GM10248 (cell line): ENCODE measurements at places on chromosomes 12 and 14.

DNA sequence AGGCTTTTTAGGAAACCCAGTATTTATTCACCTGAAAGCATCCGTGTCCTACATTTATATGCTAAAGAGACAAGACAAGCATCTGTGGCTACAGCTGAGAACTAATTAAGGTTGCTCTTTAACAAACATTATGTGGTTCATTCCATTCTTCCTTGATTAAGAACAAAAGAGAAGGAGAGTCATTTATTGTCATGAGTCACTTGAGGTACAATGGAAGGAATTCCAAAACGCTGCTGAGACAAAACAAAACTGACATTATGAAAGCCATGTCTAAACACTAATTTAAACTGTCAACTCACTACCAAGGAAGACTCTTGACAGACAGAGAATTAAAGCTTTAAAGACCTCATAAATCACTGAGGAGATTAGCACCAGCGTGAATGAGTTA is 214.4 kb downstream of the BMP4 start:
- no peak for DNase-seq

GRCh38 chr14:84432676-84433075 is 1097.3 kb upstream of the FLRT2 start:
- no peak for DNase-seq

GRCh38 chr12:1728824-1729223 is 38.0 kb downstream of the ADIPOR2 start:
- no peak for DNase-seq

DNA sequence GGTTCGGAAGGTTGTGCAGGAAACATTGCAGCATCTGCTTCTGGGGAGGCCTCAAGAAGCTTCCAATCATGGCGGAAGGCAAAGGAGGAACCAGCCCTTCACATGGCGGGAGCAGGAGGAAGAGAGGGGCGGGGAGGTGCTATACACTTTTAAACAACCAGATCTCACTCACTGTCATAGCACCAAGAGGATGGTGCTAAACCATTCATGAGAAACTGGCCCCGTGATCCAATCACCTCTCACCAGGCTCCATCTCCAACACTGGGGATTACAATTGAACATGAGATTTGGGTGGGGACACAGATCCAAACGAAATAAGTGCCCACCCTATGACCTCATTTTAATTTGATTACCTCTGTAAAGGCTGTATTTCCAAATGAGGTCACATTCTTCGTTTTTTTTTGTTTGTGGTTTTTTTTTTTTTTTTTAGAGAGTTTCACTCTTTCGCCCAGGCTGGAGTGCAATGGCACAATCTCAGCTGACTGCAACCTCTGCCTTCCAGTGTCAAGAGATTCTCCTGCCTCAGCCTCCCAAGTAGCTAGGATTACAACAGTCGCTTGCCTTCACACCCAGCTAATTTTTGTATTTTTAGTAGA is 11.4 kb upstream of the ORAI1 start:
- no peak for DNase-seq

GRCh38 chr12:124683152-124684124 is 116.0 kb upstream of the NCOR2 start:
- no peak for DNase-seq

DNA sequence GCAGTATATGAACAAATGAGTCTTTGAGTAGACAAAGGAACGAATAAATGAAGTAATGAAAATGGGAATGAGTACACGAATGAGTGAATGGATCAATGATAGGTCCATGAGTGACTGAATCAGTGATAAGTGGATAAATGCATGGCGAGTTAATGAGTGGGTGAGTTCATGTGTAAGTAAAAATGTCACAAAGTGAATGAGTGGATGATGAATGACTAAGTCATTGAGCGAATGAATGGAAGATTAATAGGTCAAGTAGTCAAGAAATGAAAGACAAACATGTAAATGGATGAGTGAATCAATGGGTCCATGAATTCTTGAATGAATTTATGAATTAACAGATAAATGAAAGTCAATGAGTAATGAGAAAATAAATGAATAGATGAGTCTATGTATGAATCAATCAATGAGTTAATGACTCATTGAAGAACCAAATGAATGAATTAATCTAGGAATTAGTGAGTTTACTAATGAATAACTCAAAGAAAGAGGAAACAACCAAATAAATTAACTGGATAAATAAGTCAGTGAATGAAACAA is 97.3 kb upstream of the RTL1 start:
- no peak for DNase-seq

DNA sequence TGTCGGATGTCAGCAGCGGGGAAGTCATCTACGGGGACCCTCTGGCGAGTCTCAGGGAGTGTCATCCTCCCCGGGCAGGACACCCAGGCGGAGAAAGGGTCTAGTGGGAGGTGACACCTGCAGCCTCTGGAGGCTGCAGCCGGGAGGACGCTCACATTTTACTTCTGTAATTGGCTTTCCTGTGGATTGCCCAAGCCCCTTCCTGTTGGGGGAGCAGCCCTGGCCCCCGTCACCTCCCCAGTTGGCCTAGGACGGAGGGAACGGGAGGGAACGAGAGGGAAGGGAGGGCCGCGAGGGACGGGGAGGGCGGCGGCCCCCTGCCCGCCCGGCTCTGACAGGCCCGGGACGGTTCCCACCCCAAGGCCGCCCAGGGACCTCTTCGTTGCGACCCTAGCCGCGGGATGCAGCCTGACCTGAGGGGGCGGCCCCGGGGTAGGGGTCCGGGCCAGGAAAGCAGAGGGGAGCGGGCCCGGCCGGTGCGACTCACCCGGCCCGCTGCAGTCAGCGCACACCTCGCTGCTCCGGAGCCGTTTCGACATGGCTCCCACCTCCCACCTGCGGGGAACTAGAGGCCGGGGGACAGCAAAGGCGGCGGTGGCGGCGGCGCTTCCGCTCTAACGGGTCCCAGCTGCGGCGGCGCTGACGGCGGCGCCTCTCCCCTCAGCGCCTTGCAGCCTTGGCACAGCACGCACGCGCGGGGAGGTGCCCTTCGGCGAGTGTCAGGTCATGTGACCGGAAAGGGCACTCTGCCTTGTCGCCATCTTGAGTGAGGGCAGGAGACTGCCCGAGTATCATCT is at the start of gene GIT2:
TSS of gene GIT2 (minus strand) at position 683 of the 797 bp plus-strand sequence. CDS start at position 539, 144 bp downstream.
- DNase-seq, result peak; percentile 94

- no peak for DNase-seq
These were observed 417.7 kb downstream of the TMEM121 start for GRCh38 chr14:105943973-105944602.

- no peak for DNase-seq
These were observed 198.6 kb upstream of the CAND1 start for GRCh38 chr12:67070604-67071003.

DNA sequence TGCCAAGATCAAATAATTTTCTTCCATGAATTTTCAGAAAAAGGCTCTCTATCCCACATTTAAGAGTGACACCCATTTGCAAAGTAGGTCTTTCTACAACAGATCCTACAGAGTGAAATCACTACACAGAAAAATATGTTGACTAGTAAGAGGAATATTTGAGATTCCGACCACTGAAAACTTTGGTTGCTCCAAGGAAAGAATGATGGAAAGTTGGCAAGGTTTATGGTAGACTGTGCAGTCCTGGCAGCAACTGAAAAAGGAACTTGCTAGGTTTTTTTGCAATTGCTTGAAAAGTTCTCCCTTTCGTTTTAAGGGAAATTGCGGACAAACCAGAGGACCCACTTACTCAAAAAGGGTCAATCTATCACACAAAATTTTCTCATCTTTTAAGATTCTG is 83.1 kb upstream of the TSPAN8 start:
- DNase-seq, result no peak

DNA sequence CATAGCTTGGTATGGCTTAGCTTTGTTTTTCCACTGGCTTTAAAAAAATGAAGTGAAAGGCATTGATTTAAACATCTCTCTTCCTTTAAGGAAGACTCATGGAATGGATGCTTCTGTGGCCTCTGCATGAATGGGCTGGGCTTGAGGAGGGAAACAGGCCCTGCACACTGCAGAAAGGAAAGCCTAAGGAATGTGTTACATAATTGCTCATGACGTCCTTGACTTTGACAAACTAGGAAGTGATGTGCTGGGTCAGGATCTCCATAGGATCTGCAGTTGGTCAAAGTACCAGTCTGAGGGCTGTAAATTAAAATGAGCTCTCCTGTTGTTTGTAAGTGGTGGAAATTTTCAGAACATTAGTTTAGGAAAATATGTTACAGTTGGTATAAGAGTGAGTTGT is 12.7 kb downstream of the SAMD4A start:
- DNase-seq, result no peak
